ENCODE measurements at places on chromosomes 13 and 19.

DNA sequence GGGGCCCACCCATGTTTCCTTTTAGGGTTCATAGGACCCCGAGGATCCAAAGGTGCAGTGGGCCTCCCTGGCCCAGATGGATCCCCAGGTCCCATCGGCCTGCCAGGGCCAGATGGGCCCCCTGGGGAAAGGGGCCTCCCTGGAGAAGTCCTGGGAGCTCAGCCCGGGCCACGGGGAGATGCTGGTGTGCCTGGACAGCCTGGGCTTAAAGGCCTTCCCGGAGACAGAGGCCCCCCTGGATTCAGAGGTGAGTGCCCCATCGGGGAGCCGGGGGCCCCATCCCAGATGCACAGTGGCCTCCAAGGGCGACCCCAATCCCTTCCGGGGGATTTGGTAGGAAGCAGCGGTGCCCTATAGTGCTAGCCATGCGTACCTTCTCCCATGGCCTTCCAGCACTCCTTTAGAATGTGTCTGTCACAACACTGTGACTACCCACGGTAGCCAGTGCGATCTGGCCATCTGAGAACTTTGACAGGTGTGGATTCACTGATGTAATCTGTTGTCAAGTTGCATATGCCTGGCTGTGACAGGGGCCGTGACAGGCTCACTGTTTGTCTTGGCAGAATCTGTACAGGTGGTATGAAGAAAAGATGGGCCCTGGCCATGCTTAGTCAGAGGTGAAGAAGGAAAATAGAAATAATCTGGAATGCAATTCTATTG, 88.5 kb downstream of the RAB20 start:
- DNase-seq, result no peak

DNA sequence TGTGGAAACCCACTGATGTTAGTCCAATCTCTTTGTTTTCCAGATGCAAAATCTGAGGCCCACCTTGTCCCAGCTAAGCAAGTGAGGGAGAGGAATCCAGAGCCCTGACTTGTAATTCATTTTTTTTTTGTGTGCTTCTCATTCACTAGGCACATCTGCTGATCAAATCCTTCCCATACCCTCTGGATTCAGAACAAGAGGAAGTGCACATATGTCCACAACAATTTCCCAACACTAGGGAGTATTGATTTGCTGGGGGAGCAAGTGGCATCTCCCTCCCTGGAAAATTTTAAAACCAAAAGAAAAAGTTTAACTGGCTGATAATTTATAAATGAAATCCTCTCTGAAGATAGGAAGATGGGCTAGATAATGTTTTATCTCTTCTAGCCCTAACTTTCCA, 94.6 kb upstream of the RFC3 start:
- DNase-seq, result no peak

- no peak for DNase-seq
Measured at GRCh38 chr13:50616101-50616500, 227.4 kb downstream of the DLEU7 start.

DNA sequence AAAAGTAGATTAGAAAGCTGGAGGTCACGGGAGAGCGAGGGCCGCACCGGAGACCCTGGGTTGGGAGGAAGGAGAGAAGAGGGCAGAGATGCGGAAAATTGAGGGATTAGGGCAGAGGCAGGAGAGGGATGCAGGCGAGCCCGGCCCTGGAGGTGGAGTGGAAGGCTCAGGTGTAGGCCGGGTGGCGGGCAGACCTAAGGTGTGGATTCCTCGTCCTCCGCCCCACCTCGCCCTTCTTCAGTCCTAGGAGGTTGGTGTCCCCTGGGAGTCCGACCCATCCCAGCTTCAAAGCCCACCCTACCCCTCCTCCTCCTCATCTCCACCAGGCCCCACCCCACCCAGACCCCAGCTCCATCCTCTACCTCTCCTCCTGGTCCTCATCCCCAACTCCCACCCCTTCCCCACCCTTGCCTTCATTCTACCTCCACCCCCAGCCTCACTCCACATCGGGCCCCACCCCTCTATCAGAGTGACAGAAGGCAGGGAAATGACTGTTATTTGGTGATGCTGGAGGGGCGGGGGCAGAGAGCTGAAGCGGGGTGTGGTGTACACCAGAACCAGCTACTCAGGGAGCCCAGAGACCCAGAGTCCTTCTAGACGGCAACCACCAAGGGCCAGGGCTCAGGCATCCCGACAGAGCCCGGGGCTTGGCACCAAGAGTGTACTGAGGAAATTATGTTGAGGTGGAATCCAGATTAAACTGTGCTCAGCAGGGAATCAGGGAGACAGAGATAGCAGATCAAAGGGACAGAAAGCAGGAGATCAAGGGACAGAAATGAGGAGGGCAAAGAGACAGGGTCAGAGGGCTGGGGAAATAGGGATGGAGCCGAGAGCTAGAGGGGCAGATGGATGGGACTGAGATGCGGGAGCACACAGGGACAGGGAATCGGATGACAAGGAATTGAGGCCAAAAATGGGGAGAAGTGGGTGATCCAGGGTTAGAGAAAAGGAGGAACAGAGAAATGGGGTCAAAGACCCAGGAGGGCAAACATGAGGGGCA, 6.4 kb downstream of the ERFL start:
- DNase-seq, result no peak

DNA sequence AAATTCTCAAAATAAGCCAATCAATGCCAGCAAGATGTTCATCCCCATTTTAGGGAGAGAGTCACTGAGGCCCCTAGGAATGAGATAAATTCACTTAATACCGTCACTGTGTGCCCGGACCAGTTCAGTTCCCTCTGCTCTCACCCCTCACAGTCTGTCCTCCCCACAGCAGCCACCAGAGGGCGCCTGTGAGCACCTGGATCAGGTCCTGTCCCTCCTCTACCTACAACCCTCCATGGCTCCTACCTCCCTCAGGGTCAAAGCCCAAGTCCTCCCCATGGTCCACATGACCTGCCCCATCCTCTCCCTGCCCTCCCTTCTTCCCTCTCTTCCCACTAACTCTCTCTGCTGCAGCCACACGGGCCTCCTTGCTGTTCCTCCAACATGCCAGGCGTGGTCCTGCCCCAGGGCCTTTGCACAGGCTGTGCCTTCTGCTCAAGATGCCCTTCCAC, 42.0 kb upstream of the NFIC start:
- DNase-seq, result no peak

- DNase-seq, result no peak
Measured at GRCh38 chr13:34833562-34834182, 108.4 kb upstream of the NBEA start.

DNA sequence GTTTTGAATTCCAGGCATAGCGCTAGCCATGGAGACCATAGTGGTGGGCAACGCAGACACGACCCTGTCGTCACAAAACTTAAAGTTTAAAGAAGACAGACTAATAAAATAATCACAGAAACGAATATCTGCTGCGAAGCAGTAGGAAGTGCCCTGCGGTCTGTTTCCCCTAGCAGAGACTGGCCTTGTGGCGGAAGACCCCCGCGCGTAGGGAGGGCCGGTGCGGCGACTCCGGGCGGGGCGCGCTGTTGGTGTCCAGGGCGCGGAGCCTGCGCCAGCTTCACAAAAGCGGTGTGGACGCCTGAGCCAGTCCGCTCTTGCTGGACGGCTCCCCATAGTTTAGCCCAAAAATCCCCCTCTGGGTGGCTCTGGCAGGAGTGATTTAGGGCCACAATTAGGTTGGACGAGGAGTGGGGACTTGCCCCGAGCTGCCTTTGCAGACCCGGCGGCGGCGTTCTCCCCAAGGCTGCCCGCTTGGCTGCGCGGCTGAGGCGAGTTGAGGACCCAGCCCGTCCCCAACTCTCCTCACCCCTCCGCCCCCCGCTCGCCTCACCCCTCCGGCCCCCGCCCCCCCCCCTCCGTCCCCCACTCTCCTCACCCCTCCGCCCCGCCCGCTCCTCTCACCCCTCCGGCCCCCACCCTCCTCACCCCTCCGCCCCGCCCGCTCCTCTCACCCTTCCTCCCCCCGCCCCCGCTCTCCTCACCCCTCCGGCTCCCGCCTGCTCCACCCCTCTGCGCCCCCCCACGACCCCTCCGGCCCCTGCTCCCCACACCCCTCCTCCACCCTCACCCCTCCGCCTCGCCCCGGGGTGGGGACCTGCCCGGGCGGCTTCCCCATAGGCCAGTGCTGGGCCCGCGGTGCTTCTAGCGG, 14.2 kb upstream of the LATS2 start:
- peak; percentile 26 for DNase-seq

DNA sequence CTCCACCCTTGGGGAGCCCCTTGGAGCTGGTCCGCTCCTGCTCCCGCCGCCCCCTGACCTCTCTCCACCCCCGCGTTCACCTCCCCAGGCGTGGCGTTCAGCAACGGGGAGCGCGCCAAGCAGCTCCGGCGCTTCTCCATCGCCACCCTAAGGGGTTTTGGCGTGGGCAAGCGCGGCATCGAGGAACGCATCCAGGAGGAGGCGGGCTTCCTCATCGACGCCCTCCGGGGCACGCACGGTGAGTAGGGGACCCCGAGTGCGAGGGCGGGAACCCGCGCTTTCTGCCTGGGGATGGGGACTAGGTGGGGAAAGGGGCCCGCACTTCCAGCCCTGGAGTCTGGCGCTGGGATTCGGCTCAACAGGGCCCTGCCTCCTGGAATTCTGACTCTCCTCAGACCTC, 1.7 kb downstream of the CYP2A13 start:
- DNase-seq, result no peak

DNA sequence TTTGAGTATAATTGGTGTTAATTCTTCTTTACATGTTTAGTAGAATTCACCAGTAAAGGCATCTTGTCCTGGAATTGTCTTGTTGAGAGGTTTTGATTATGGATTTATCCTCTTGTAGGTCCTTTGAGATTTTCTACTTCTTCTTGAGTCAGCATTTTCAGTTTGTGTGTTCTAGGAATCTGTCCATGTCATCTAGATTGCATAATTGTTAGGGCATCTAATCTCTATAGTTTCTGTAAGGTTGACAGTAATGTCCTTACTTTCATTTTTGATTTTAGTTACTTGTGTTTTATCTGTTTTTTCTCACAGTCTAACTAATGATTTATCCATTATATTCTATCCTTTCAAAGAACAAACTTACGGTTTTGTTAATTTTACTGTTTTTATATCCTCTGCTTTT, 492.0 kb downstream of the FGF9 start:
- DNase-seq, result no peak

- DNase-seq, result no peak
Measured at GRCh38 chr19:43439709-43440063, 25.0 kb downstream of the TEX101 start.

GRCh38 chr19:41928221-41928683, at the start of gene ERFL:
Gene ERFL, minus strand, starts transcription at chr19:41928449. Its CDS starts 15,530 bp downstream, at chr19:41912919.
- DNase-seq, result no peak

GRCh38 chr13:26348966-26349365, 95.0 kb downstream of the CDK8 start:
- no peak for DNase-seq

- no peak for DNase-seq
Measured at GRCh38 chr19:1250437-1251260, 2.3 kb downstream of the MIDN start.

DNA sequence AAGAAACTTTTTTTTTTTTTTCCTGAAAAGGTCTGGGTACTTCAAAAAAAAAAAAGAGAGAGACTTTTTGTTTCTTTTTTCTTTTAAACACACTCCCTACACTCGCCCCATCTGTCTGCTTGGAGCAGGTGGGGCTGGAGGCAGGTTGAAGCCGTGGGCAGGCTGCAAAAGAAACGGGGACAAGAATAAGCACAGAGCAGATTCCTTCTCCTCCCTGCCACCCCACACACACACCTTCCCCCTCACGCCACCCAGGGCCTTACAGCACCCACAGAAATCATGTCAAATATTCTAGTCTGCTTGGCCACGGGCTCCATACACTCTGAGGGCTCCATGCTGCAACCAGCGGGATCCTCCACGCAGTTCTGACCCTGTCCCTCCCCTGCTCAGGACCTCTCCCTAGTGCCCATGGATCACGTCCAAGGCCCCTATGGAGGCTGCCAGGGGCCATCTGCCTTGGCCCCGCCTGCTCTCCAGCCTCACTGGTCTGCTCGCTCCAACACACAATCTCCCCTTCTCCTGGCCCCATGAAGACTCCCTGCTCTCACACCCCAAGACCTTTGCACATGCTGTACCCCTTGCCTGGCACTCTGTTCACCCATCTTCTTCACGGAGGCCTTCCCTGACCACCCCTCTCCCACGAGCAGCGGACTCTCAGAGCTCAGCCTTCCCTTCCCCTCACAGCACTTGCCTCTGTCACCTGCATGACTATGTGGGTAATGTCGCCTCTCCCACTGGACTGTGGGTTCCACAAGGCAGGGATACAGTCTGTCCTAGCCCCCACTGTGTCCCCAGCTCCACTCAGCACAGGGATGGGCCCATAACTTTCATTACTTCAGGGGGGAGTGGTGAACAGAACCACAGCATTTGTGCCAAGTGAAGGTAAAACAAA, 11.4 kb downstream of the AKT2 start:
- no peak for DNase-seq

DNA sequence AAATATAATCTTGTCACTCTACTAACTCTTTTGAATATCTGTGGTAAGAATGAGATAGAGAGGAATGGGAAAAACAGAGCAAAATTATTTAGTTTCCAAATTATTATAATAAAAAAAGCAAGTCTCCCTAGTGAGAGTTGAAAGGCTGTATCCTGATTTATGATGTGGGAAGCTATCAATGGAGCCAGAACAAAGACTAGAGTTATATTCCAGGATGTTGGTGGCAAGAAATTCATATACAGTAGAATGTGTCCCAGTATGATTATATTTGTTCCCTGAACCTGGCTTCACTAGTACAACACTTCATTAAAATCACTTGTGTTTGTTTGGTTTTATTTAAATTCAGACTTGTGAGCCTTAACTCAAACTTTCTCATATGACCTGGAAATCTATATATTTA, 630.3 kb downstream of the GPC5 start:
- no peak for DNase-seq

GRCh38 chr13:51191743-51192142, 30.5 kb upstream of the FAM124A start:
- DNase-seq, result no peak

DNA sequence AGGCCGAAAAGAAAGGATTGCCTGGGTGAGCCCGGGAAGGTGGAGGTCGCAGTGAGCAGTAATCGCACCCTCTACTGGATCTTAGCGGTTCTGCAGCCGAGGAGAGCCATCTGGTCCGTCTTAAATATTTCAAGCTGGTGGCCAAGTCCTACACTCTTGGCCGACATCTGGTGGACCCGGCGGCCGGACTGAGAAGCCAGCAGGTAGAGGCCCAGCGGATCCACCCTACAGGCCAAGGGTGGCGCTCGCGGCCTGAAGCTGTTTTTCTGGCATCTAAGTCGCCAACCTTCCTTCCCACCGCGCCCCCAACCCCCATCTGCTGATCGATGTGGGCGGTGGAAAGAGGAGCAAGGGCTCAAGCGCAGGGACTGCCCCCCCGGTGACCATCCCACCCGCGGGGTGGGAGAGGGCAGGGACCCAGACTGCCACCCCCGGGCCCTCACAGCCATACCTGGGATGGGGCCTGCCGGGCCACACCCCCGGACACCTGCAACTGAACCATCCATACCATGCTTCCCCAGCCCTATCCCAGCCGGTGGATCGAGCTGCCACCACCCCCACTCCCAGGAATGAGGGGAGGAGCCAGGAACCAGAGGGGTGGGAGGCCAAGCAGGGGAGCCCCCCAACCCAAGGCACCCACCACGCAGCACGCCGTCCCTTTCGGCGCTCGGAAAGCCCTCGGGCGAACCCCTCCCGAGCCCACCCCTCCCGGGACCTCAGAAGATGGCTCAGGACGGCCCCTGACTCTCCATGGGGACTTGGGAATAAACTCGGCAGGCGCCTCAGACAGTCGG, 46.3 kb upstream of the ZNF730 start:
- DNase-seq, result peak; percentile 51
